ENCODE measurements at places on chromosomes 13 and 19.

DNA sequence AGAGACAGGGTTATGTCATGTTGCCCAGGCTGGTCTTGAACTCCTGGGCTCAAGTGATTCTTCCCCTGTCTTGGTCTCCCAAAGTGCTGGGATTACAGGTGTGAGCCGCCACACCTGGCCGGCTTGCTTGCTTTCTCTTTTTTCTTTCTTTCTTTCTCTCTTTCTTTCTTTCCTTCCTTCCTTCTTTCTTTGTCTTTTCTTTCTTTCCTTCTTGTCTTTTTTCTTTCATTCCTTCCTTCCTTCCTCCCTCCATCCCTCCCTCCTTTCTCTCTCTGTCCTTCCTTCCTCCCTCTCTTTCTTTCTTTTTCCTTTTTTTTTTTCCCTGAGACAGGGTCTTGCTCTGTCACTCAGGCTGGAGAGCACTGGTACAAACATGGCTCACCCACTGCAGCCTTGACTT is 6.8 kb upstream of the BTBD2 start:
- no peak for DNase-seq

- DNase-seq, result no peak
These were observed 855 bp downstream of the UNC13A start for GRCh38 chr19:17687141-17687856.

DNA sequence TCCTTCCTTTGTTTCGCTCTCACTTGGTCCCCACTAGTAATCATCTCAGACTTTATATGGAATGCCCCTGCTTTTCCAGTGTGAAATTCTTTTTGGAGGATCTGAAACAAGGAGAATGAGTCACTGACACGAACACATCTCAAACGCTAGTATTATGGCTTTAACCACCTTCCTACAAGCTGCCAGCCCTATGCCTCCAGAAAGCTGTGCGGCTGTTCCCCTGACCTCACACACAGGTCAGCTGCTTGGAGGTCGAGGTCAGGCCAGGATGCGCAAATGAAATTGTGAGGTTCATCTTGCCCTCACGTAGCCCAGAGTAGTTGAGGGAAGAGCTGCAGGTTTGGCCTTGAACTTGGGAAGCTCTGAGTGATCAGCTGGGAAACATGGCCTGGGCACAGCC is 449.8 kb downstream of the FGF9 start:
- DNase-seq, result no peak

- DNase-seq, result no peak
These were observed 466.7 kb downstream of the TSHZ3 start for GRCh38 chr19:30882411-30883005.

GRCh38 chr19:3150739-3151329 is 15.0 kb downstream of the GNA15 start:
- no peak for DNase-seq

DNA sequence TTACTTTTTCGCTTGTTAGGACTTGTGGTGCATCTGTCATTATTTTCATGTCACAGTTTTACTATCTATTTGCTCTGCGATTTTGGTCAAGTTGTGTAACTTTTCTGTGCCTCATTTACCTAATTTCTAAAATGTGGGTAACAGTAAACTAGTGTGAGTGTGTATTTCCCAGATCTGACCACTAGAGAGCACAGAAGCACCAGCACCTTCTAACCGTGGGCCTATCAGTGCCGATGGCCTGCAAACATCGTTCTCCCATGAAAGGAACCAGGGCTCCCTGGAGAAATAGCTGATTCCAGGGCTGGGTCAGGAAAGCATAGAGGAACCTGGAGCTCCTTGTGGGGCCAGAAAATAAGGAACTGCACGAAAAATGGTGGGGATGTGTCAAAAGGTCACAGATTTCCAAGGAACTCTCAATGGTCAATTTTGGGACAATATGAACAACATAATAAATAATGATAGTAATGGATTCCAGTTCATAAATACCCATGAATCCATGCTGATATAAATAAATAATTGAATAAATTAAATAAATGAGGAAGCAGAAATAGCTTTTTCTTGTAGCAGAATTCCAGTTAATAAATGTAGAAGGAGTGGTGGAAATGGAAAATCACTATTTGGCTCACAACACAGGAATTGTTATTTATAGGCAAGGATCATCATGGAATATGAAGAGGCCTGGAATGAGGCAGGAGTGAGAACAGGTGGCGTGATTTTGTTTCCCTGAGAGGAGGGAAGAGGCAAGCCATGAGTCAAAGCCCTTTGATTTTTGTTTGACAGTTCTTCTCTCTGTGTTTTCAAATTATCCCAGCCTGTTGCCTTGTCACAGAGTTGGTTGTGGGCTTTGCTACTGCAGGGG is 31.1 kb downstream of the CEACAM8 start:
- peak; percentile 20 for DNase-seq

- DNase-seq, result no peak
These were observed 6.4 kb downstream of the ZNF787 start for GRCh38 chr19:56114778-56115110.

GRCh38 chr19:43858174-43858573 is 31.1 kb downstream of the ZNF283 start:
- no peak for DNase-seq

- no peak for DNase-seq
These were observed 8.2 kb upstream of the LATS2 start for GRCh38 chr13:21069561-21070004.

GRCh38 chr13:41257535-41257934 is 5.8 kb downstream of the MTRF1 start:
- no peak for DNase-seq

GRCh38 chr19:33811736-33812387 is 15.2 kb downstream of the KCTD15 start:
- DNase-seq, result no peak

DNA sequence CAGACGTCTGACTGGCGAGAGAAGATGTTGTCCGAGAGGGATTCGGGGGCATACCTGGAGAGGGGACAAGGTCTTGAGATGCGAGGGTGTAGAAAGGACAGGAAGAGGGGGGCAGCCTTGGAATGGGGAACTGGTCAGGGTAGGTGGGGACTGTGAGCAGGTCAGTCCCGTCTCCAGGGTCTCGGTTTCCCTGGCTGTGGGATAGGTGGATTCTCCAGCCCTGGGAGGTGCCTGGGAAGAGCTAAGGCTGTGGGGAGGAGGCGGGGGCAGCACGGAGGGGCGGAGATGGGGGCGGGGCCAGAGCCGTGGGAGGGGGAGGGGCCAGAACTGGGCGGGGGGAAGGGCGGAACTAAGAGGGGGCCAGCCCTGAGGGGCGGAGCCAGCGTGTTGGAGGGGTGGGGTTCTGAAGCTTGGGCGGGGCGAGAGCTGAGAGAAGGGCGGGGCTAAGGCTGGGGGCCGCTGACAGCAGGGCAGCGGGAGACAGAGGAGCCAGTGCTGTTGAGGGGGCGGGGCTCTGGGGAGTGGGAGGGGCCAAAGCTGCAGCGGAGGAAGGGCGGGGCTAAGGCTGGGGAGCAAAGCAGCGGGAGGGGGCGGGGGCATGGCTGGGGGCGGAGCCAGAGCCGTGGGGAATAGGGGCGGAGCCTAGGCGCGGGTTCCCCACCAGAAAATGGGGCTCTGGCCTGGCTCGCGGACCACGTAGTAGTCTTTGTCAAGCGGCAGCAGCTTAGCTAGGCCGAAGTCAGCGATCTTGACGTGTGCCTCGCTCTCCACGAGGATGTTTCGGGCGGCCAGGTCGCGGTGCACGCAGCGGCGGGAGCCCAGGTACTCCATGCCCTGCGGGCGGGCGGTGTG is 9.5 kb upstream of the INSL3 start:
- DNase-seq, result peak; percentile 58

DNA sequence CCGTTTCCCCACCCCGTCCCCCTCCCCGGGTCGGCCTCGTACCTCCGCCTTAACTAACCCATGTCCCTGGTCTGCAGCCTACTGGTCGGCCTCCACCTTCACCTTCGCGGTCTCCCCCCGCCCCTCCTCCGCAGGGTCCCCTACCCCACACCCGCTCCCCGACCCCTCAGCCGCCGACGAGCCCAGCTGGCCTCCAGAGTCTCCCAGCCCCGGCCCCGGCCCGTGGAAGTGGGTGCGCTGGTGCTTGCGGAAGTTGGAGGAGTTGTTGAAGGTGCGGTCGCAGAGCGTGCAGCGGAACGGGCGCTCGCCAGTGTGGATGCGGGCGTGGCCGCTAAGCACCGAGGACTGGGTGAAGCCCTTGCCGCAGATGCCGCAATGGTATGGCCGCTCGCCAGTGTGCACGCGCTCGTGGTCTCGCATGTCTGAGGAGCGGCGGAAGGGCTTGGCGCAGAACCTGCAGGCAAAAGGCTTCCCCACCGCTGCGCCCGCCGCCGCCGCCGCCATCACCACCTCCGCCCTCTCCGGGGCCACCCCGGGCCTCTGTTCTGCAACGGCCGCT is 2.6 kb downstream of the ZNF784 start:
- no peak for DNase-seq

GRCh38 chr13:46172531-46172991 is 9.4 kb downstream of the LCP1 start:
- DNase-seq, result no peak

DNA sequence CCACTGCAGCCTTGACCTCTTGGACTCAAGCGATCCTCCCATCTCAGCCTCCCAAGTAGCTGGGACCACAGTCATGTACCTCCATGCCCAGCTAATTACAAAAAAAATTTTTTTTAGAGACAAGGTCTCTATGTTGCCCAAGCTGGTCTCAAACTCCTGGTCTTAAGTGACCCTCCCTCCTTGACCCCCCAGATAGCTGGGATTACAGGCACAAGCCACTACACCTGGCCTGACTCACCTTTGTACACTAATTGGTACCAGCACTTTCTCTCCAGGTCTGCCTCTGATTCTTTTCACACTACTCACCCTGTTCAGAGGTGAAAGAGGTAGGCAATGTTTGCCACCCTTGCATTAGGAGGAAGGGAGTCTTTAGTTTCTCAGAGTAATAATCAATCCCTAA is 5.5 kb upstream of the EPS15L1 start:
- DNase-seq, result no peak

DNA sequence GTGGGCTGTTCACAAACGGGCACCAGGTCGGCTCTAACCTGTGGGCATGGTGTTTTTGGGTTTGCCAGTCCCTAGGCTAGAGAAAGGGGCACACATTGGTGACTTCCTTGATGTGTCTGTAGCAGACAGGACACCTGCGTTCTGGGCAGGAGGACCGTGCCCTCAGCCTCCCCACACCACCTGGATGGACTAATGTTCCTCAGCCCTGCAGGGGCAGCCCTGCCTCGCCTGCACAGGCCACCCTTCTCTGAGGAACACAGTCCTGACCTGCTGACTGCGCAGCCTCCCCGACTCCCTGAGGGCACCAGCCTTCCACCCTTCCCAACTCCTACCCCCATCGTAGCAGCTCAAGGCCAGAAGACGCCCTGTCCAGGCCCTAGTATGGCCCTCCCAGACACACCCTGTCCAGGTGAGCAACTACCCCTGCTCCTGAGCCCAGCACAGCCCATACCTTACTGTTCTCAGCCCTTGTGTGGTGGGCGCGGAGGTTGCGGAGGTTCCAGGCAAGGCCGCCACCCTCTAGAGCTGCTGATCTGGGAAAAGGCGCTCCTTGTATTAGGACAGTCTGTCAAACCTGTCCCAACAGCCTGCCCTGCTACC is 55.7 kb downstream of the GGACT start:
- no peak for DNase-seq

GRCh38 chr19:47111006-47111621 is 2.5 kb downstream of the ZC3H4 start:
- no peak for DNase-seq

GRCh38 chr19:18895824-18896341 is at the start of gene CERS1:
Gene CERS1, minus strand, starts transcription at chr19:18896158. Its CDS starts 86 bp downstream, at chr19:18896072.
- no peak for DNase-seq

- DNase-seq, result no peak
These were observed 109.8 kb downstream of the KDM4B start for GRCh38 chr19:5078666-5079065.

DNA sequence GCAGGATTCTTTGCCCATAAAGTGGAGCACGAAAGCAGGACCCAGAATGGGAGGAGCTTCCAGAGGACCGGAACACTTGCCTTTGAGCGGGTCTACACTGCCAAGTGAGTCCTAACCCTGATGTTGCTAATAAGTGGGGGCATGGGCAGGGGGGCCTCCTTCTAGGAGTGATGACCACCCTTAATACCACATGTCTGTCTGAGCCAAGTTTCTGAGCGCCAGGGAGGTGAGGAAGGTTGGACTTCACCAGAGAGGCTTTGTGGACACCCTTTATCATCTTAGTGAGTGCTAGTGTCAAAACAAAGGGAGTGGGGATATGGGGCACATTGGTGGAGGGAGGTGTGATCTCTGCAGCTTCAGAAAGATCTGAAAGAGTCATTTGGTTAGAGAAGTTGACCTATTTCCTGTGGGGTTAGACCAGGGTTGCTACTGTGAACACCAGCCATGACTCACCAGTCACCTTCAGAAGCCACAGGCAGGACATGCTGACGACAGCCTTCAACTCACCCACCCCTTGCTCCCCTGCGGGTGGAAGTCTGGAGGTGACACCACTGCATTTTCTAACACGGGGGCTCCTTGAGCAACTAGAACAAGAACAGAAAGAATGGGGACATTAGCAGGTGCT is 8.8 kb downstream of the ALOX5AP start:
- no peak for DNase-seq

- no peak for DNase-seq
These were observed 20.9 kb downstream of the CEBPA start for GRCh38 chr19:33281296-33281926.

GRCh38 chr13:97953376-97953970 is at the start of gene IPO5:
Gene IPO5, plus strand, starts transcription at chr13:97953675. Its CDS starts 23,022 bp downstream, at chr13:97976697.
- no peak for DNase-seq

DNA sequence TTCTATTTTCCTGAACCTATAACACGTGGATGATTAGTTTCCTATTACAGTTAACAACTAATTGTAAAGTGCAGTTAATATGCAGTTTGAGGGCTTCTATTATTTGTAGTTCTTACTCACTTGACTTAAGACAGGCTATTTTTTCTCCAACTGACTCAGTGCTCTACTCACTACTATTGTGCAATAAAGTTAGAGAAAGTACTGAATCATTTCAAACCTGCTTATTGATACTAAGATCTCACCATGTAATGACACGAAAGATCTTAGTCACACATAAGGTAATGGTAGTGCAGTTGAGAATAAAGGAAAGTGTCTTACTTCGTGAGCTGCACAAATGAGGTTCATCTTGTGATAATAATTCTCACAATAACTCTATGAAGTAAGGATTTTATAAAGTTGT is 22.8 kb upstream of the ITM2B start:
- no peak for DNase-seq

- DNase-seq, result no peak
These were observed 94.5 kb upstream of the TM9SF2 start for GRCh38 chr13:99406799-99407201.

Measured in NCI-H1930 (cell line).